ENCODE measurements at places on chromosomes 4 and X.

GRCh38 chrX:9682456-9682855 is 83.2 kb downstream of the GPR143 start:
- no peak for DNase-seq

DNA sequence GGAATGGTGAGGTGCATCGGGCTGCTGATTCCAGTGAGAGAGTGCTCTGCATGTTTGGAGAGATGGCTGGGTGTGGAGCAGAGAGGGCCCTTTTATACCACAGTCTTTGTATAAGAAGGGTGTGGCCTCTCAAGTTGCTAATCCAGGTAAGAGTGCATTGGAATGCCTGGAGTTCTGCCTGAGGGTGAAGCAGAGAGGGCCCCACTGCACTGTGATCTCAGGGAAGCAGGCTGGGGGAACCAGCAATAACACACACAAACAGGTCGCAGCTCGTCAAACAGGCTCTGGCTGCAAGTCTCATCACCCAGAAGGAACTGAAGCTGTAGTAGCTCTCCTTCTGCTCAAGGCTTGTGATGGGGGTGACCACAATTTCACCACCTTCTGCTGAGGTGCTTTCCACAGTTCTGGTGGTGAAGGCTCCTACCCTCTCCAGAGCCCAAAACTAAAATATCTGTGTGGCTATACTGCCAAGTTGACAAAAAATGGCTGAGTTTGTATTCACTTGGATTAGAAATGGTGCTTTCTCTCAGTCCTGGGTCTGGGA is 687.4 kb upstream of the HS3ST1 start:
- no peak for DNase-seq

DNA sequence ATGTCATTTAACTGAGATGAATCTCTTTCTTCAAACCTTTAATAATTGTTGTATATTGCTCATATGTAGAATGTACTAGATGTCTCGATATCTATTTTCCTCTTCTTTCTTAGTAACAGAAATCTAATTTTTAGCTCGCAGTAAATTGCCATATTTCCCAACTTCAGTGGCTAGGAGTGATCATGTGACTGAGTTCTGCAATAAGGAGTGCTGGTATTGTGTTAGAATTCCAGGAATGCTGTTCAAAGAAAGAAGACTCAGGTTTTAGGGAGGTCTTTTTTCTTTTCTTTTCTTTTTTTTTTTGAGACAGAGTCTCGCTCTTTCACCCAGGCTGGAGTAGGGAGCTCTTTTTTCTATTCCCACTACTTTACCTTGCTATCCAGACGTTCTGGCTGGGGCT is 81.7 kb downstream of the SLC10A7 start:
- no peak for DNase-seq

GRCh38 chr4:159021597-159022385 is 81.1 kb upstream of the RAPGEF2 start:
- no peak for DNase-seq

- no peak for DNase-seq
These were observed 67.0 kb upstream of the KLHL13 start for GRCh38 chrX:118183606-118184005.

DNA sequence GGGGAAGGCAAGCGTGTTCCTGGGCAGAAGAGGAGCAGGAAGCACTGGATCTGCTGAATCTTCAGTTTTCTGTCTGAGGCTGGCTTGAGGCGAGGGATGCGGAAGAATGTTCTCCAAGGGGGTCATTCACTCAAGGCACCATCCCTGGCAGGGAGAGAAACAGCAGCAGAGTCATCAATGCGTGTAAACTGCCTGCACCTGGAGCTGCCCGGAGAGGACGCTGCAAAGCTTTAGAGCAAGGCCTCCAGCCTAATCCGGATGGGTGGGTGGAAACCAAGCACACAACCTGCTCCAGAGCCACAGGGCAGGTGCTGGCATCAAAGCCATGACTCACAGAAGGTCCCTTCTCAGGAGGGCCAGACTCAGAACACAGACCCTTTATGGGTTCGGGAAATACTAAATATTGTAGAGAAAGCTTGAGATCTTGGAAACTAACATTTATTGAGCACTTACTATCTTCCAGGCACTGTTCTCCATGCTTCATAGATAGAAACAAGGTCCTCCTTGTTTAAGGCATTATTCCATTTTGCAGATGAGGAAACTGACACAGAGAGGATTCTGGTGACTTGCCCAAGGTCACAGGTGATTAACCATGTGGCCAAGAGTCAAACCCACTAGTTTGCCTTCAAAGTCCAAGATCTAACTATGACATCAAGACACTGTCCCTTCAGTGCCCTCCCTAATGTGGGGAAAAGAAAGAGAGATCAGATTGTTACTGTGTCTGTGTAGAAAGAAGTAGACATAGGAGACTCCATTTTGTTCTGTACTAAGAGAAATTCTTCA is 7.7 kb downstream of the PROM1 start:
- peak; percentile 42 for DNase-seq

DNA sequence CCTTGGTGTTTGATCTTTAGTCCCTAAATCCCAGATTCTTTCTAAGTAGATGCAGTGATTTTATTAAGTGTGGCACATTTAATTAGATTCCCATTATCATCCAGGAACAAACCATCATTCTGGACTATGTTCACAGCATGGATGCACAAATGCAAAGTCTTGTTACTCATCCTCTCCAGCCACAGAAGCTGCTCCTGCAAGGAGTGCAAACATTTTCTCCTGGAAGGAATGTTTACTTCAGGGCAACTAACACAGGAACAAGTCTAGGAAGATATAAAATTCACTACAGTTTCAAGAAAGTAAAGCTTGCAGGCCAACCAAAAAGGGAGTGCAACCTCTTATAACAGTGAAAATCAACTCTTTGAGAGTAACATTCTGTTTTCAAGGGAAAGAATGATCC is 106.0 kb downstream of the IQCM start:
- DNase-seq: no peak

DNA sequence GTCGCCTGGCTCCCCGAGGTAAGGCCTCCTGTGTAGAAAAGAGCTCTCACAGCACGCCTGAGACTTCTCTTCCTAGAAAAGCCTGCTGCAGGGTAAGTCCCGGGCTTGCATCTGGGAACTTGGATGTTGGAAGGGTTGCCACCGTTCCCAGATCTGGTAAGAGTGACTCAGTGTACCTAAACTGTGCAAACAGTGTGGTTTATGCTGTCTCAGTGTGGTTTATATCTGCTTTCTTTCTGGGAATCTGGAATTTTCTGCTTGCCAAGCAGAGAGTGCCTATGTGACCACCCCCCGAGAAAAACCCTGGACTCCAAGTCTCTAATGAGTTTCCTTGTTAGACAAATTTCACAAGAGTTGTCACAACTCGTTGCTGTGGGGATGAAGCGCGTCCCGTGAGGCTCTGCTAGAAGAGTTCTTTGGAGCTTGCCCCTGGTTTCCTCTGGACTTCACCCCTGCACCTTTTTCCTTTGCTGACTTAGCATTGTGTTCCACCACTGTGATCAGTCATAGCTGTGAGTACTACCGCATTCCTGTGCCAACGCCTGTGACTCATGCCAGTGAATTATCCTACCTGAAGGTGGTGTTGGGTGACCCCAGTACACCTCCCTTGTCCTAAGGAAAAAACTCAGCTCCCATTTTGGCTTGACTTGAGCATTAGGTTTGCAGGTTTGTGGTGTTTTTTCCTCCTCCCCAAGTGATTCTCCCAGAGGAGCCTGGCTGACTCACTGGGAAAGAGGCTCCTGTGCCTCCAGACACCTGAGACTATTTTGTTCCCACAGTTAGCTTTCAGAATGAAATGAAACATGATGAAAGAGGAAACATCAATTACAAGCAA is 14.5 kb downstream of the SLC2A9 start:
- DNase-seq: no peak

DNA sequence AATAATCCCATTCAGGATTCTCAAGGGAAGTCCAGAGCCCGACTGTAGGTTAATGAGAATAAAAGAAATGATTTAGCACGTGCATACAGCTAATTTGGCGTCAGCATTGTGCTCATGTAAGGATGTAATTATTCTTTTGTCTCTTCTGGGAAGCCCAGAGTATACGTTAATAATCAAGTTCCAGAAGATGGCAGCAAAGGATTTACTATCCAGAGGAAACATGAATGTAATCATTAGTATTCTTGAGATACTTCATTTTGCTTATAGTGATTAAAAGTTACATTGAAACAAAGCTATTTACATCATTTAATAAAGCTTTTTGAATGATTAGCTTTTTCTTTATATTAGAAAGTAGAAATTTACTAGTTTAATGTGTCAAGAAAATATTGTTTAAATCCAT is 27.1 kb upstream of the MAP9 start:
- DNase-seq: no peak

- peak; percentile 87 for DNase-seq
These were observed 162.1 kb downstream of the SMIM20 start for GRCh38 chr4:26076000-26076587.

- DNase-seq: no peak
These were observed 3.6 kb downstream of the STARD8 start for GRCh38 chrX:68651110-68651509.

DNA sequence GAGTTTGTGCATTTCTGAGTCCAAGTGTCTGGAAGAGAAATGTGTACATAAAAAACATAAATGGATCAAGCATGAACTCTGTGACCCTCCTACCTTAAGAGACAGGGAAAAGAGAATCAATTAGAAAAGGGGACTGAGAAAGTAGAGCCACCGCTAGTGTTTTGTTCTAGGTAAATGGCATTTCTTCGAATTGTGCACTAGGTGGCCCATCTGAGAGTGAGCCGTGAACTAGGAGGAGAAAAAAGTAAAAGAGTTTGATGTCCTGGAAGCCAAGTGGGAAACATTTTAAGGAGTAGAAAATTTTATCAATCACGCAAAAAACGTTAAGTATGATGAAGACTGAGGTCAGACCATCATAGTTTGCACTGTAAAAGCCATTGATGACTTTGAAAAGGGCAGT is 55.1 kb downstream of the NAF1 start:
- no peak for DNase-seq

DNA sequence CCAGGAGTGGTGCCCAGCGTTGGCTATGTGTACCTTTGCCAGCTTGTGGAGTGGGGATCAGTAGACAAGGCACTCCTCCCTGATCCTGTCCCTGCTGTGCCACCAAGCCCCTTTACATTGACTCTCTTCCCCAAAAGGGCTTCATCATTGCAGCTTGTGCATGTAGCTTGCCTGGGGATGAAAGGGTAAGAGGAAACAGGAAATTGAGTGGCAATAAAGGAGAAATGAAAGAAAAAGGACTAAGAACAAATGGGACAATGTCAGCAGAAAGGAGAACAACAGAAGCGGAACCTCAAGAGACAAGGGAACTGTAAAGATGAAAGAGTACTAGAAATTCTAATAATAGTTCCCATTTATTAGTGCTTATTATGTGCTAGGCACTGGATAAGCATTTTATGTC is 8.7 kb upstream of the IL13RA1 start:
- DNase-seq: no peak

- no peak for DNase-seq
These were observed 616.2 kb upstream of the GRIA3 start for GRCh38 chrX:122567911-122568310.

GRCh38 chrX:119236623-119237561 is 807 bp downstream of the PGRMC1 start:
- peak; percentile 66 for DNase-seq

- DNase-seq: no peak
These were observed 1.1 kb upstream of the TBC1D14 start for GRCh38 chr4:6908432-6909112.

DNA sequence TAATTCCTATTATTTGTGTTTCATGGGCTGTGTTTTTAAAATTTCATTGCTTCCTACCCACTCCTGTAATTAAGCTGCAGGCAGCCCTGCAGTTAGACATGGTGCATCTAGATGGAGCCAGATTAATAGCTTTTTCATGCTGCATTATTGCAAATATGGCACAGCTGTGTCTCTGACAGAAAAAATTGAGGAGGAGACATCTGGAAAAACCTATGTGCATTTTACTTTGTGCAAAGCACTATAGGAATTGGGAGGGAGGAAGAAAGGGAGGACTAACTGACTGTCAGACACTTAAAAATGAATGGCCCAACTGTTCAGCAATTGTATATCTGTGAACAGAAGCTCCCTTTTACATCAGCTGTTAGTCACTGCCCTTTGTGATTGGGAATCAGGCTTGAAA is 8.1 kb upstream of the RPGR start:
- no peak for DNase-seq

DNA sequence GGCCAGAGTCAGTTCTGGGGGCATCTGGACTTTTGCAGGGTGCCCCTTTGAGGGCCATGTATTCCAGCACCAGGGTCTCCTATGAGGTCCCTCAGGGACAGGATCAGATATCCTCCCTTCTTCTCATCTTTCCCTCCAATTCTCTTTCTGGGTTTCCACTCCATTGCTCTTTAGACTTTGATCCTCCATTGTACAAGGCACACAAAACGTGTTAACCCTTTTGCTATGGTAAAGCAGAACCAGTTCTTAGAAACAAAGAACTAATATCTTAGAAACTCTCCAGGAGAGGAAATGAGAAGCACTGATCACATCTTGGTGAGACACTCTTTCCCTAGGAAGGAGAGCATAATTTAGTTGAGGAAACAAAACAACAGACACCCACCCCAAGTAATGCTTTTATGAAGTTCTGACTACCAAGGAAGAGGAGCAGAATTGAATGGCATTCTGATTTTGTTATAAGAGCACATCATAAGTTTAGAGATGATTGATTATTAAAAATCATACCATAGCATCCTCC is 200.7 kb upstream of the NPY2R start:
- no peak for DNase-seq

GRCh38 chr4:127000846-127001245 is 631.9 kb upstream of the INTU start:
- no peak for DNase-seq

- DNase-seq: no peak
These were observed 171.9 kb downstream of the DCHS2 start for GRCh38 chr4:154319736-154320135.

DNA sequence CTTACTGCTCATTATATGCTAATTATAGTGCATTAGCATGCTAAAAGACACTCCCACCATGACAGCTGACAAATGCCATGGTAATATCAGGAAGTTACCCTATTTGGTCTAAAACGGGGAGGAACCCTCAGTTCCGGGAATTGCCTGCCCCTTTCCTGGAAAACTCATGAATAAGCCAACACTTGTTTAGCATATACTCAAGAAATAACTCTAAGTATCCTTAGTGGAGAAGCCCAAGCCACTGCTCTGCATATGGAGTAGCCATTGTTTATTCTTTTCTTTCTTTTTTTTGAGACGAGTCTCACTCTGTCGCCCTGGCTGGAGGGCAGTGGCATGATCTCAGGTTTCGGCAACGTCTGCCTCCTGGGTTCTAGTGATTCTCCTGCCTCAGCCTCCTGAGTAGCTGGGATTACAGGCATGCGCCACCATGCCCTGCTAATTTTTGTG is 15.5 kb downstream of the NUDT6 start:
- DNase-seq: no peak

GRCh38 chrX:118519411-118520215 is 24.0 kb downstream of the DOCK11 start:
- no peak for DNase-seq

- DNase-seq: no peak
These were observed 51.4 kb downstream of the STBD1 start for GRCh38 chr4:76357981-76358380.

Data from activated CD4-positive, alpha-beta T cell treated with anti-CD3 and anti-CD28 coated beads, Interleukin-2, amount 10 ng/mL, durations not matched to agents 24 days and 14 days (primary cell).